ENCODE measurements at places on chromosomes 16 and 17.

- no peak for DNase-seq
These were observed 321.3 kb downstream of the SEC14L1 start for GRCh38 chr17:77462090-77462489.

GRCh38 chr17:35788477-35789368, 6.7 kb downstream of the MMP28 start:
- DNase-seq: no peak

- DNase-seq: no peak
These were observed 106.4 kb downstream of the IRX5 start for GRCh38 chr16:55037046-55037445.

DNA sequence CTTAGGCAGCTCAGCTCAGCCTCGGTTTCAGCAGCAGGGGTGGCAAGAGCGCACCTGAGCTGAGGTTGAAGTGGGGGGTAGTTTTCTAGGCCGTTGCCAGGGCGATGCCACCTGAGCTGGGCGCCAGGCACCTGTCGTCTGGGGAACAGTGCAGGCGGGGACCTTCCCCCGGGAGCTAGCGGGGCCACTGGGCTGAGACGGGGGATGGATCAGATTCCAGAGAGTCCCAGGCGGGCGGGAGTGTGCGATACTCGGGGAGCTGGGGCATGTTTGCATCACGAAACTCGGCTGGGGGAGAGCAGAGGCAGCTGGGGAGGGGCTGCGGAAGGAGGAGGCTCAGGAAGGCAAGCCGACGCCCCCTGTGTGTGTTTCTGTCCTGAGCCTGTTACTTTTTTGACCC, 477 bp upstream of the CLDN9 start:
- DNase-seq: no peak

GRCh38 chr17:75704963-75705875, 16.0 kb upstream of the ITGB4 start:
- DNase-seq: no peak

DNA sequence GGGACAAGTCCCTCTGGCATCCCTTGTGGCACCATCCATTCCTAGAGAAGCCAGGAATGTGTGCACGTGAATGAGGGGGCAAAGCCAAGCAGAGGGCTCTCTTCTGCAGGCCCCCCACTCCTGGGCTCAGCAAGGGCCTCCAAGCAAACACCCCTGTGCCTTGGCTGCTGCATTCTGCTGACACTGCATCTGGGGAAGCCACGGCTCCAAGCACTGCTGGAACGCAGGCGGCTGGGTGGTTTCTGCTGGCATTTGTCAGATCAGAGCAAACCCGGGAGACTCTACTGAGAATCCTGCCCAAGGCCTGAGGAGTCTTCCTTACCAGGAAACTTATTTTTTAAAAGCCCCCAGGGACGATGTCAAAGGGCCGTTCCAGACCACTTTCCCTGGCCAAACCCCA, 23.3 kb downstream of the ATP6V0D1 start:
- no peak for DNase-seq

DNA sequence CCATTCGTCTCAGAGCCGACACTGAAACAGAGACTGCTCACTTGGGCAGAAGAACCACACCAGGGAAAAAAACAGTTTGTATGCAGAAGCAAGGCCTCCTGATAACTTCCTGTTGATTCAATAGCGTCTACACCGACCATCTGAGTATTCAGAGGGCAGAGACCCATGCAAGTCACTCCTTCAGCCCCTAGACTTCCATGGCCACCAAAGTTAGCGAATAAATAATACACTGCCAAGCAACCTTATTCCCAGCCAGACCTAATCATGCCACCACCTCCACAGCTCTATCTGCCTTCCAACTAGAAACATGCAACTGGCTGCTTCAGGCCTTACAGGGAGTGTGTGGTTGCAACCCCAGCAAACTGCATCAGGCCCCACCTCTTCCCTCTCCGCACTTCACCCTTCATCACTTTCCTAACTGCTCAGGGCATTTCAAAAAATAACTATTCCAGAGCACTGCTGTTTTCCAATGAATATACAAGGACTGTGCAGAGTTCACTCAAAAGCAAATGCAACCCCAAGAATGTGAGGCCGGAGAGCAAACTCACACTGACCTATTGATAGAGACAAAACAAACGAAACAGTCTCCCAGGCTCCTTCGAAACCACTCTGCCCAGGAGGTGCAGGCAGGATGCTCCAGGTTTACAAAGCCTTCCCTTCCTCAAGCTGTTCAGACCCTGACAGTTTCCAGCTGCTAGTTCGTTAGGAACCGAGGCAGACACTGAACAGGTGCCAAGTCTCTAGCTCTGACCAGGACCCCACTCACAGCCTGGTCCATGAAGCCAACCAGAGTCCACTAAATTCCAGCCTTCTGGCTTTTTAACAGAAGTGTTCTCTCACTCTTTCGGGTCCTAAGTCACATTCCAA, 3.6 kb downstream of the USP7 start:
- peak; percentile 46 for DNase-seq

- no peak for DNase-seq
These were observed 13.8 kb downstream of the ELMO3 start for GRCh38 chr16:67212766-67213165.

DNA sequence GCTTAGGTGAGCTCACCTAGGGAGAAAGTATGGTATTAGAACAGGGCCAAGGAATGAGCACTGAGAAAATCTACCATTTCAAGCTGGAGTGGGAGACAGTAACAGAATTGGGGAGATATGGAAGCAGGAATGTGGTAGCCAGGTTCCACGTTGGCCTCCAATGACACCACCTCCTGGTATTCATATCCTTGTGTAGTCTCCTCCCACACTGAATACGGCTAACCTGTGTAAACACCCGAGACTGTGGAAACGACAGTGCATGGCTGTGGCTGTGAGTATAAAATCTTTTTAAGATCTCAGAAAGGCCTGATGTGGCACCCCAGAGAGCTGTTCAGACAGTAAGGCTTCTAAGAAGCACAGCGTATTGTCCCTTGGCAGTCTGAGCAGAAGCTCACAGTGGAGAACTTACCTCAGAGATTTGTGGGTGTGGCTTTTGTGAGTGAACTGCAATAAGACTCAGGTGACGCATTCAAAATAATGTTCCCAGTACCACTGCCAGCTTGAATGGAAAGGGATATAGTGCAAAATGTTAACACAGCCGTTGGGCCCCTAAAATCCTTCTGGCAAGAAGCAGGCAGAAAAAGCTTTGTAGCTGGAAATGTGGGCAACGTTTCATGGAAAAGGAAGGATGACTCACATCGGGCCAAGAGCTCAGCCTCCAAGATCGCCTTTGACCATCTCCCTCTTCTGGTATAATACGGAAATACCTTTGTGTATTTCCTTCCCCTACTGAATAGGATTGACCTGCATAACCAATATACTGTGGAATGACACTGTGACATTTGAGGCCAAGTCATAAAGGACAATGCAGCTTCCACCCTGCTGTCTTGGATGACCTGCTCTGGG, 14.4 kb downstream of the SDR42E1 start:
- peak; percentile 44 for DNase-seq

DNA sequence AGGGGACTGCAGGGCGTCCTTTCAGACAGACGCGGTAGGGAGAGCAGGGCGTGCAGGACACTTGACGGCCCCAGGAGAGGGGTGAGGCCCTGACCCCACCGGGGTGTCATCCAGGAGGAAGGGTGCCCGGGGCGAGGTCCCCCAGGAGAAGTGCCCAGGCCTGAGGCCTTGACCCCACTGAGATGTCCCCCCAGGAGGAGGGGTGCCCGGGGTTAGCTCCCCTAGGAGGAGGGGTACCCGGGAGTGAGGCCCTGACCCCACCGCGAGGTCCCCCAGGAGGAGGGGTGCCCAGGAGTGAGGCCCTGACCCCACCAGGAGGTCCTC, 27.2 kb upstream of the METRNL start:
- no peak for DNase-seq

DNA sequence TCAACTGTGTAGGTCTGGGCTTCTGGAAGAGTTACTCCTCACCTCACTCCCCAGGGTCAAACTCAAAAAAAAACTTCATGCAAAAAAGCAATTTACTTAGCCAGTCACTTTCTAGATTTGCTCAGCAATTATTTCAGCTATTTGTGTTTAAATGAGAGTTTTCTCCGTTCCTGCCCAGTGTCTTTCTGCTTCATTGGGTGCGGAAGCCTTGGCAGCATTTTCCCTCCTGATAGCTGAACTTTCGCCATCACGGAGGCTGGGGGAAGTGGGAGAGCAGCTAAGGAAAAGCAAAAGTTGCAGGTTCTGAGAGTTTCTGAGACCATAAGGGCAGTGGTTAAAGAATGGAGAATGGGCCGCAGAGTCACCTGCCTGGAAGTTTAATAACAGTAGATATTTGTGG, 287.1 kb upstream of the DYNLRB2 start:
- DNase-seq: no peak

- DNase-seq: no peak
These were observed 24.4 kb downstream of the YPEL2 start for GRCh38 chr17:59355702-59356325.

- DNase-seq: no peak
These were observed 1.3 kb downstream of the KIAA0513 start for GRCh38 chr16:85028685-85029407.

GRCh38 chr17:40648384-40648968, 858 bp upstream of the SMARCE1 start:
- DNase-seq: no peak

- no peak for DNase-seq
These were observed 11.5 kb upstream of the C17orf113 start for GRCh38 chr17:42061646-42062487.

DNA sequence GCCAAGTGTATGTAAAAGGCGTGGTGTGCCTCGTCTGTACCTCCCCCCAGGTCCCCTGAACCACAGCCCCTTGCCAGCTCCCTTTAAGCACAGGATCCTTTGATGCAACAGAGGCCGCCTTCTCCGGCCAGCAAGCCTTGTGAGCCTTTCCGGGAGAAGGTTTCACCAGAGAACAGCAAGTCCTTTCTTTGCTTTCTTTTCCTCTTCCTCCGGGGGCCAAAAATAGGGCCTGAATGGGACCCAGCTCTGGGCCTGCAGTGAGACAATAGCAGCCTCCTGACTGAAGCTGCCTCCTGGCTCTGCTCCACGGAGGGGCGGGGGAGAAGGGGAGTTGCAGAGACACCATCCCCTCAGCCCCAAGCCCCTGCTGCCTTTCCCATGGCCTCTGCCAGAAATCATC, 9.0 kb downstream of the ADGRG1 start:
- DNase-seq: no peak

DNA sequence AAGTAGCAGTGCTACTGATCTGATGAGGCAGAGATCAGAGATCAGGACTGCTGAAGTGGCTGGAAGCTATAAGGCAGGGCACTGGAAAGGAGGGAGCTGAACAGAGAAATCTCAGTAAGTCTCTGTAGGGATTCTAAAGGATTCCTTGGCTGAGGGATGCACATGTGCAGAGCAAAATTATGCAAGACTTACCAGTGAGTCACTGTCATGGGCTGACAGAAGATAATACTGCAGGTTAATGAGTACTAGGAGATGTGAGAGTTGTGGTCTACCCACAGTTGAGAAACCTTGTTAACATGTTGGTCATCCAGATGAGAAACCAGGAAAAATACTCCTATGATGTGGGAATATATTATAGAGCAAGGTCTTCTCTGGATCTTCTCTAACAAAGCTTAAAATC, 378.1 kb downstream of the HAPSTR1 start:
- no peak for DNase-seq

GRCh38 chr16:79400462-79401149, 199.9 kb downstream of the MAF start:
- no peak for DNase-seq

- no peak for DNase-seq
These were observed 34.5 kb upstream of the TNRC6A start for GRCh38 chr16:24694931-24695330.

DNA sequence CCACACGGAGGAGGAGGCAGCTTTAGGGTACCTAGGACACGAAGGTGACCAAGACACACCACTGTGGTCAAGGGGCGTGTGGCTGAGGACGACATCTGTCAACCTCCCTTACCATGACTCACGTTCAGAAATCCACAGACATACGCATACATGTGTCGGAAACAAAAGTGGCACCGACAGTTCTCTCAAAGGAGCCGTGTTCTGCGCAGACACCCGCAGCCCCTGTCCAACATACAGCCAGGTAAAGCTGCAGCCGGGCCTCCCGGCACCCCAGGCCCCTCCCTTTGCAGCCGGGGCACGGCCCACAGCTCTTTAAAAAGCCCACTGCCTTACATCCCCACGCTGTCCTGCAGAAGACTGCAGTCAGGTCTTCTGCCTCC, 40.5 kb upstream of the KLHDC4 start:
- no peak for DNase-seq

- peak; percentile 67 for DNase-seq
These were observed 381.6 kb upstream of the ASIC2 start for GRCh38 chr17:33674685-33675084.

GRCh38 chr17:77441940-77442339, 301.2 kb downstream of the SEC14L1 start:
- DNase-seq: no peak

DNA sequence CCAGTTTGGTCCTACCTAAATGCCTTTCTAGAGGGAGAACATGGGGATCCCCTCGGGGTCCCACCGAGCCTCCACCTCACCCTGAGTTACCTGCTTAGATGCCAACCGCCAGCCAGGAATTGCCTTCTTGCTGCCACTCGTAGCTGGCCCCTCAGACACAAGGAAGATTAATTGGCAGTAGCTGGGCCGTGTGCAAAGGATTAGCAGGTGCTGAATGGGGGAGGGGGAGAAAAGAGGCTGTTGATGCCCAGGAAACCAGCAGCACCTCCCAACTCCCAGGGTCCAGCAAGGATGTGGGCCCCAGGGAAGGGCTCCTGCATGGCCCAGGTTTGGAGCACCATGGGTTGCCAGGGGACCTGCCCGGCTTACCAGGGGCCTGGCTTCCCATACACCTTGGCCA, at the start of gene CNGB1:
TSS of gene CNGB1 (minus strand) at position 159 of the 400 bp plus-strand sequence. CDS start 3,842 bp downstream, outside the sequence.
- no peak for DNase-seq

DNA sequence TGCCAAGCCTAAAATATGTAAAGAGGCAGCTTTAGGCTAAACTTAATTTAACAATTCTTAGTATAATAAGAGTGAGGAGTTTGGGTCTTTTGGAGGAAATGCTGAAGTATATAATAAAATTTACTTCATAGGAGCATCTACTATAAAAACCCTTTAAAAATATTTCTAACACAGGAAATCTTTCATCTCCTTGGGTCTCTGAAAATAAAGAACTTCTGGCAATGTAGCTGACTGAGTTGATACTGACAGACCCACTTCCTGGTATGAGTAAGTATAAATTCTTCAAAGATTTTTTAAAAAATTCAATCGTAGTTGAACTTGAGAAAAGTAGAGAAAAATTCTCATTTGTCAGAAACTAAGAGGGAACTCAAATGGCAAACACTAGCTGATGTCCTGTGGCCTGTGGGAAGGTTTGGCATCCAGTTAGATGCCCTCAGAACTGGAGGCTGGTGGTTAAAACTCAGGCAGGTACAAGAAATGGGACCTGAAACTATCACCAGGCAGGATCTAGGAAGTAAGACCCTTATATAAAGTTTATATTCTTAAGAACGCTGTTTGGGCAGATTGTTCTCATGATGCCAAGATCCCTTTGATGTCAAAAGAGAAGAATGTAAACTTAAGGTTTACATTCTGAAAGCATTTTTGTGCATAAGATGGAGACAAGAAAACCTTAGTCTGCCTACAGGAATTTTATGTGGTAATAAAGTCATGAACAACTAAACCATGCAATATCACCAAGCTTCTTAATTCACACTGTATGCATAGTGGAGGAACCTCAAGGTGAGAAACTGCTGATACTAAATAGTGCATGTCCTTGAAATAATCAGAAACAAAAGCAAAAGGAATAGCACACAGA, 6.2 kb downstream of the KRTAP4-6 start:
- no peak for DNase-seq

All from AML-193 (cell line).